ENCODE measurements at places on chromosomes 11 and 22. TPM values are rescaled to one million over a fixed set of nuclear protein-coding genes. Genes with fewer than 3 reads are reported as not detected.

- no peaks in the 10 kb centered on the region for H3K36me3 ChIP-seq
- no peak overlapping the region for H3K27ac ChIP-seq
- no peak for DNase-seq
- H3K4me1 ChIP-seq: no peaks in the 10 kb centered on the region
- H3K4me3 ChIP-seq: no peak overlapping the region
- H3K27me3 ChIP-seq: no peaks in the 10 kb centered on the region
Measured at GRCh38 chr11:15944460-15944859, 411.9 kb downstream of the SOX6 start.

DNA sequence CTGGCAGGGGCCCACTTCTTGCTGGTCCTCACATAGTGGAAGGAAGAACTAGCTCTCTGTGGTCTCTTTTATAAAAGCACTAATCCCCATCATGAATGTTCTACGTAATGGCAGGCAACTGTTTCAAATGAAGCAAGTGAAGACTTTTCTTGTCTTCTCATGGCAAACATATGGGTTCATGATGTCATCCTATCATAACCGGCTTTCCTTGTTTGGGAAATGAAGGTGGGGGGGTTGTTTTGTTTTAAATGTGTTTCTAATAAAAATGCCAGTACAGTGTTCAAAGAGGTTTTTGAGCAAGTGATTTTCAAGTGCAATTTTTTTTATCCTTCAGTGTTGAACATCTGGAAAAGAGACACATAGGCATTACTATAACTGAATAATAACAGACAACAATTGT is 33.4 kb downstream of the REXO2 start:
- H3K4me1 ChIP-seq: no peaks in the 10 kb centered on the region
- H3K4me3 ChIP-seq: no peak overlapping the region
- no peak overlapping the region for H3K27ac ChIP-seq
- H3K36me3 ChIP-seq: no peaks in the 10 kb centered on the region
- DNase-seq: no peak
- H3K27me3 ChIP-seq: no peaks in the 10 kb centered on the region

DNA sequence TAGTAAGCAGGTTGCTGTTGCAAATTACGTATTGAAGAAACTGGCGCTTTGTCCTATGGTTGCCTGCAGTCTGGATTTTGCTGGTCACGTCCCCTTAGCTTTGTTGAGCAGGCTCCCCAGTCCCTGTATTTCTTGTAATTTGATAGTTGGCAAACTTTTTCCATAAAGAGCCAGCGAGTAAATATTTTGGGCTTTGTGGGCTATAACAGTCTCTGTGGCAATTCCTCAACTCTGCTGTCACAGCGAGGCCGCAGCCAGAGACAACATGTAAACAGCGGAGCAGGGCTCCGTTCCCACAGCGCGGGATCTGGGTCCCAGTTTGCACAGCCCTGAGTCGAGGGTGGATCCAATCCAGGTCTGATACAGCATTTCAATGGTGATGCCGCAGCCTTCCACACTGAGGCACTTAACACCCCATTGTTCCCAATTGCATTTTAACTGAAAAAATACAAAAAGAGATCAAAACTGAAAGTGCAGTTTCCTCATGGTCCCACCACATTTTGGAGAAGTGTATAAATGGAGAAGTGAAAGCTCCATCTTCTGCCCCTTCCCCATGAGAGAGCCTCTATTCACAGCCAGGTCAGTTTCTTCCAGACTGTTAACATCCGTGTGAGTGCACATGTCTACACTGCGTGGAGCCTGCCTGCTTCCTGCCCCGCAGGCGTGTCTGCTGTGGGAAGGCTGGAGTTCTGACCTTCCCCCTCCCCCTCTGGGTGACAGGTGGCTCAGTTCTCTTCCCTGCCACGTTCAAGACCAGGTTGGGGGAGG is 89.1 kb downstream of the RPS6KA4 start:
- no peaks in the 10 kb centered on the region for H3K36me3 ChIP-seq
- H3K4me3 ChIP-seq: no peak overlapping the region
- peak overlapping the region; percentile 36 for H3K27ac ChIP-seq

DNA sequence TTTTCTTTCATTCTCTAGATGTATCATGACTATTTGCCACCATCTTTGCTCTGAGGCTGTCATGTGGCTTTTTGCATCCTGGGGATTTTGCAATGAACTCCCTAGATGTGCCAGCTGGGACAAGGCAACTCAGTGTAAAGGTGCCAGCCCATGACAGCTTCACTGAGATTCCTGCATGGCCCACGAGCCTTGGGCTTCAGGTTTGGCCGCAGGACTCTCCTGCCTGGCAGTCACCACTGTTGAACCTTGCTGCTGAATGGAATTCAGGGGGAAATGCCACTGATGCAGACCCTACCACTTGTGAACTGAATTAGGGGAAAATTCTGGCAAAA is 385.2 kb downstream of the SOX6 start:
- H3K27ac ChIP-seq: no peak overlapping the region
- DNase-seq: no peak
- no peaks in the 10 kb centered on the region for H3K4me1 ChIP-seq
- H3K27me3 ChIP-seq: no peaks in the 10 kb centered on the region

DNA sequence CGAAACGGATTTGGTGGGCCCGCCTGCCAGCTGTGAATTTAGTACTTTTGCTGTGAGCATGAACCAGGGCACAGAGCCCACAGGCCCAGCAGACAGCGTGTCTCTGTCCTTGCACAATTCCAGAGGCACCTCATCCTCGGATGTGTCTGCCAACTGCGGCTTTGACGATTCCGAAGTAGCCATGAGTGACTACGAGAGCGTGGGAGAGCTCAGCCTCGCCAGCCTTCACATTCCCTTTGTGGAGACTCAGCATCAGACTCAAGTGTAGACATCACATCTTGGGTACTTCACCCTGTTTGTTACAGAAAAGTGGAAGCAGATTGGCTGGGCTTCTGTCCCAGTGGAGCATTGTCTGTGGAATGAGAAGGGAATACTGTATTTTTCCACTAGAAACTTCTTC is 78.6 kb upstream of the MTNR1B start:
- no peaks in the 10 kb centered on the region for H3K36me3 ChIP-seq
- H3K27me3 ChIP-seq: no peaks in the 10 kb centered on the region
- H3K4me1 ChIP-seq: no peaks in the 10 kb centered on the region
- no peak for DNase-seq
- H3K4me3 ChIP-seq: no peak overlapping the region

- no peak overlapping the region for H3K4me3 ChIP-seq
- no peak for DNase-seq
- H3K4me1 ChIP-seq: peaks cover 6% of the 10 kb centered on the region
- no peak overlapping the region for H3K27ac ChIP-seq
- H3K36me3 ChIP-seq: no peaks in the 10 kb centered on the region
Measured at GRCh38 chr11:2717561-2718325, 17.9 kb upstream of the KCNQ1OT1 start.

Gene TRIM29
- 4.6 TPM for total RNA-seq

All from uterus (tissue), 4 donors.